IPS-NIHi11 (cell line): ENCODE measurements at places on chromosomes 12 and 14.

DNA sequence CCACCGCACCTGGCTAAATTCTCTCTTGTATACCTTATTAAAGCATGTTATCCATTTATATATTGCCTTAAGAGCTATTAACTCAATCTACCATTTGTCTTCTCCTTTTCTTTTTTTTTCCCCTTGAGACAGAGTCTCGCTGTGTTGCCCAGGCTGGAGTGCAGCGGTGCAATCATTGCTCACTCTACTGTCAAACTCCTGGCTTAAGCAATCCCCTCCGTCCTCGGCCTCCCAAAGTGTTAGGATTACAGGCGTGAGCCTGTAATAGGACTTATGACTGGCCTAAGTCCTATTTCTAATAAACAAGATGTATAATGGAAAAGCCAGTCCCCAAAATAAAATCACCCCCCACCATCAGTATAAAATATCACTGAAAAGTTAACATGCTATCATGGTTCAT is 14.4 kb downstream of the SNX6 start:
- DNase-seq: no peak

GRCh38 chr14:55599250-55599879 is 19.4 kb downstream of the KTN1 start:
- no peak for DNase-seq

GRCh38 chr12:110913119-110914056 is 7.0 kb downstream of the MYL2 start:
- DNase-seq: no peak

DNA sequence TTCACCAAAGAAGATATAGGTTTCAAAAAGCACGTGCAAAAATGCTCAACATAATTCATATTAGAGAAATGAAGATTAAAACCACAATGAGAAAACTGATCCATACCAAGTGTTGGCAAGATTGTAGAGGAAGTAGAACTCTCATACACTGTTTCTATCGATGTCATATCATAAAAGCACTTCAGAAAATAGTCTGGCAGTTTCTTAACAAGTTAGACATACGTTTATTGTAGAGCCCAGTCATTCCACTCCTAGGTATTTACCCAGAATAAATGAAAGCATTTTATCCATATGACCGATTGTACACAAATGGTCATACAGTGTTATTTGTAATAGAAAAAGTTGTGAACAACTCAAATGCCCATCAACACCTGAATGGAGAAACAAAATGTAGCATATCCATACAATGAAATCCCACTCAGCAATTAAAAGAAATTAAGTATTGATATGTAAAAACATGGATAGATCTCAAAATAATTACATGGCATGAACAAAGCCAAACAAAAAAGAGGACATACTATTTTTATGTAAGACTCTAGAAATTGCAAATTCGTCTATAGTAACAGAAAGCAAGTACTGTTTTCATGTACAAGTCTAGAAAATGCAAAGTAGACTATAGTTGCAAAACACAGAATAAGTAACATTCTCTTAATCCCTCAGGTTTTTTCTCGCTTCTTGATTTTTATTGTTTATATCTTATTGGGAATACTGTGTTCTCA is 41.0 kb downstream of the USP15 start:
- no peak for DNase-seq

DNA sequence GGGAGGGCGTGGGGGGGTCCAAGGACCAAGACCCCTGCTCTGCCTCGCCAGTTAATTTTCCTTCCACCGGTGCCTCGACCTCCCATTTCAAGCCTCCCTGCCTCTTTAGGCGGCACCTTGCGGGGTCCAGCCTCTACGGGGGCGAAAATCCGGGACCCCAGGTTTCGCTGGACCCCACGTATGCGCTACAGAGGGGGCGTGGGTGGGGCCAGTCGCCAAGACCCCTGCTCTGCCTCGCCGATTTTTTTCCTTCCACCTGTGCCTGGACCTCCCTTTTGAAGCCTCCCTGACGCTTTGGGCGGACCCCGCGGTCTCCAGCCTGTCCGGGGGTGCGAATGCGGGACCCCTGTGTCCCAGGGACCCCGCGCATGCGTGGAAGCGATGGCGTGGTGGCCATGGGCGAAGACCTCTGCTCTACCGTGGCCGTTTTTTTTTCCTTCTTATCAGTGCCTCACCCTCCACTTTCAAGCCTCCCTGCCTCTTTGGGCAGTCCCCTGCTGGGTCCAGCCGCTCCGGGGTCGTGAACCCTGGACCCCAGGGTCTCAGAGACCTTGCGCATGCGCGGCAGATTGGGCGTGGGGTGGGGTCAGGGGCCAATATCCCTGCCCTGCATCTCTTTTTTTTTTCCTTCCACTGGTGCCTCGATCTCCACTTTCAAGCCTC is 324.2 kb downstream of the ALG10 start:
- no peak for DNase-seq

- DNase-seq: no peak
Measured at GRCh38 chr12:31989571-31990362, 30.6 kb downstream of the RESF1 start.

DNA sequence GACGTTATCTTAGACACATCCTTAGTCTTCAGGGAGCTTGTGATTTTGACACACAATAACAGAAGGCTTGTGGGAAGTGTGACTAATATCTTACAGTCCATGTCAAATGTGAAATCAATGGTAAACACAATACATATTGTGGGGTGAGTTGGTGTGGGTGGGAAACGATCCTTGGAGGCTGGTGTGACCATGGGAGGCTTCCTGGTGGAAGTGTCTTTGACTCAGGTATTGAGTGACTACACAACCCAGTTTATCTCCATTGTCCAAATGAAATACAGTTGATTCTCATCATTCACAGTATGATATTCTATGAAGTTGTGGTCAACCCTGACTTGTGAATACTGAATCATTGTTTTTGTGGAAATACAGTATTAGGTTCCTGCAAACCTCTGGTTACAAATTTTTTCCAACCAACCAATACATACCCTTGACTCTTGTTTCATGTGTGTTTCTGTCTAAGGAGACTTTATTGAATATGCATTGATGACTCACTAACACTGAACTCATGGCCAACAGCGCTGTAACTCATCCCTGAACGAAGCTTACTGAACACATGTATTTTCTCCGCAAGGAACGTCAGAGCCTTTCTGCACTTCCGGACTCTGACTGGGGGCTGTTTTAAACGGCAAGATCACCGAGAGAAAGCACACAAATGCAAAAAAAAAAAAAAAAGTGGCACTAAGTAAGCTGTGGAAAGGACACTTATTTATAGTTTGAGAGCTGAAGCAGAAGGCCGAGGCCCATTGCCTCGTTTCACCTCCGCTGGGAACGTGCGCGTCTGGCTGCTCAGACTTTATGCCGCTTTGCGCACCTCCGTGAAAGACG is 59.0 kb downstream of the CLMN start:
- DNase-seq: no peak

- peak; percentile 84 for DNase-seq
Measured at GRCh38 chr12:122123051-122123760, 44.6 kb downstream of the MLXIP start.

DNA sequence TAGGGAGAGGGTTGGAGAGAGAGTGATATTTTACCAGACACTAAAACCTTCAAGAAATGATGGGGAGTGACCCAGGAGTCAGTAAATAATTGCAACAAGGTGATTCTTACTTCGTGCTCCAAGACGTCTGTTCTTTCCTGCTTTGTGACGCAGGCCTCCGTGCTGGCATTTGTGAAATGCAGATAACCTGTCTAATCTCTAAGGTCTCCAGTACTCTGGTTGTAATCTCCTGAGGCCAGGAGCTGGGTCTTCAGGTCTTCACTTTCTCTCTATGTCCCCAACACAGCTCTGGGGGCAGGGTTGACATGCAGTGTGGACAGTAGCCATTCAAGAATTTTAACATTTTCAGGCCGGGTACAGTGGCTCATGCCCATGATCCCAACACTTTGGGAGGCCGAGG is 53.1 kb downstream of the CD9 start:
- DNase-seq: no peak

DNA sequence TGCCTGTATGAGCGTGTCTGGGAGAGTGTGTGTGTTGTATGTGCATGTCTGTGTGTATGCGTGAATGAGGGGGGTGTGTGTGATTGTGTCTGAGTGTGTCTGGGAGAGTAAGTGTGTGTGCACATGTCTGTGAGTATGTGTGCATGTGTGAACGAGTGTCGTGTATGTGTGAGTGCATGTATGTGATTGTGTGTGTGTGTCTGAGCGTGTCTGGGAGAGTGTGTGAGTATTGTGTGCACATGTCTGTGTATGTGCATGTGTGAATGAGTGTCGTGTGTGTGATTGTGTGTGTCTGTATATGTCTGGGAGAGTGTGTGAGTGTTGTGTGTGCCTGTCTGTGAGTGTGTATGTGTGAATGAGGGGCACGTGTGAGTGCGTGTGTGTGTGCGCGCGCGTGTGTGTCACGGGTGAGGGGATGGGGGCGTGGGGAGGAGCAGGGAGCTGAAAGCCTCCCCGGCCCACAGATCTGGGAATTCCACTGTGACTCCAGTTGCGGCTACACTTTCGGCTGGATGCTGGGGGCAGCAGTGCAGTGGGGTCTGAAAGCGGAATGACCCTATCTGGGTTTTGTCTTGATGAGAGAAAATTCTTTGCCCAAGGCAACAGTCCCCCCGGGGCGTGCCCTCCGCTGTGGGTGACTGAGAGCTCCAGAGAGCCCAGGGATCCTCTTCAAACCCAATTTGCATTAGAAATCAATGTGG is 138.1 kb upstream of the MED13L start:
- DNase-seq: no peak

DNA sequence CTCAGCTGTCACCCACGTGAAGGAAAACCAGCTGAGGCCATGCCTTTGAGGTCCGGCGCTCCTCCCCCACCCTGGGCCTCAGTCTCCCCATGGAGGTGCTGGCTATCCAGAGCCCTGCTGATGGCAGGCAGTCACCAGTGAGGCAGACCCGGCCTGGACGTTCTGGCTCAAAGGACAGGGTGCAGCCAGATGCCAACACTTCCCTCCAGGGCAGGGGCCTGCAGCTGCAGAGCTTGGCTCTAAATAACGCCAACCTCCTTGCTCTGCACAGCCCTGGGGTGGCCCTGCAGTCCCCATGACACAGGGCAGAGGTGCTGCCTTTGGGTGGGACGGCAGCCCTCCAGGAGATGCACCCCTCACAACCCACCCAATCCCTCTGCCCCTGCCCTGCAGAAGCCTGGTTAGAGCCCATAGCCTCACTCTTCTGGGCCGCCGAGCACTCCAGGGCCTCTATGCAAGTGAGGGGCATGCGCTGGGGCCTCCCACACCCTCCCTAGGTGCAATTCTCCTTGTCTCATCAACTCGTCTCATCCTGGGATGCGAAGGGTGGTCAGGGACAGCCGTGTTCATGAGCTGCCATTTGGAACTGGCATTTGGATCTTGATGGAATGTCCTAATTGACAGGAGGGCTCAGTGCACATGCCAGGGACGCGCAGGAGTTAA is 30.4 kb downstream of the CCDC85C start:
- no peak for DNase-seq

DNA sequence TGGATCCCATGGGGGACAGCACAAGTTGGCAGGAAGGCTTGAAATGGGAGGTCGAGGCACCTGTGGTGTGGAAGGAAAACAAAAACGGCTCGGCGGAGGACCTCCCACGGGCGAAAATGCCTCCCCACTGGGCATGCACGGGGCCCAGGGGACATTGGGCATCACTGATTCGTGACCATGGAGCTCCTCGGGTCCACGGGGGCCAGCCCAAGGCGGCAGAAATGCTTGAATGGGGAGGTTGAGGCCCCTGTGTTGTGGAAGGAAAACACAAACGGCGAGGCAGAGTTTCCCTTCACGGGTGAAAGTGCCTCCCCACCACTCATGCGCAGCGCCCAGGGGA is 376.0 kb downstream of the ALG10 start:
- no peak for DNase-seq

DNA sequence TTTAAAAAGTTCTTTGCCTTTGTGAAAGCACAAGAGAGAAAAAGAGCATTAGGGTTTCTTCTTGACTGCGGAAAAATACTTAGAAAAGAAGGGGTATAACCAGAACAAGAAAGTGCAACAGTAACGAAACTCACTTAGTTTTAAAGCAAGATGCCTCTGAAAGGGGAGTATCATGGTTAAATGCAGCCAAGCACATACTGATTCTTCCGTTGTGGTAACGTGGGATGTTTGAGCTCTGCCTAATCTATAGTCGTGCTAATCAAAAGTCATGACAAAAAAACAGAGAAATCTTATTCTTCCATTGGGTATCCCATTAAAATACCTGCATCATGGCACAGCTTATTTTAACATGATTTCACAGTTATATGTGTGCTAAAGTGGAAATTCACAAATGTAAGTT is 187.8 kb upstream of the LRFN5 start:
- DNase-seq: no peak

DNA sequence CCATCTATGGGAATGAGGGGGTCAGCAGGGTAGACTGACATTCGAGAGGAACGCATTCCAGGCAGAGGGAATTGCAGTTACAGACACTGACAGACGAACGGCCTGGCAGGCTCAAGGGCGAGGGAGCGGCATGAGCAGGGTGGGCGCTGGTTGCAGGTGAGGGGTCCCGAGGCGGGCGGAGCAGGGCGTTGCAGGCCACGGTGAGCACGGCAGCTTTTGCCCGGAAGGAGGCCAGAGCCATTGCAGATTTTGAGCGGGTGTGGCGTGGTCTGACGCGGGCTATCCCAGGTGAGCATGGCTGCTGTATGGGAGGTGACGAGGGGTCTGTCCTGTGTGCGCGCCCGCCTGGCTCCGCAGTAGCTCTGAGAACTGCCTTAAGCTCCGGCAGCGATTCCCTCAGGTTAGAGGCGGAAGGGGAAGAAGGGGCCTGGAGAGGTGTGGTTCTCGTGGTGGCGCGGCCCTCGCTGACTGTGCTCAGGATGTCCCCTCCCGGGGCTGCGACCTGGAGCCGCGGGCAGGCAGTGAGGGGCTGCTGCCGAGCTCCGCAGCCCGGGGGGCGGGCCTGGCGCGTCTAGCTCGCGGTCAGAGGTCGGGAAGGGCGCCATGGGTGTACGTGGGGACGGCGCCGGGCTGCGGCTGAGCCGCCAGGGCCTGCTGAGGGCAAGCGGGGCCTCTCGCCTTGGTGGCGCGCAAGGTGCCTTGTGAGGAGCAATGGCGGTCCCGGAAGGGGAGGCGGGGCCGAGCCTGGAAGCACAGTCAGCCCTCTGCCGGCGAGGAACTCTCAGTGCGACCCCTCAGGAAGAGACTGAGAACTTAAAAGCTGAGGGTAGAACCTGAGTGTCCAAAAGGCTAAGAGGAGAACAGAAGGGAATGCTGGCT is 177.1 kb downstream of the CACNA1C start:
- DNase-seq: peak; percentile 32
